Fibroblast of villous mesenchyme (primary cell): ENCODE measurements at places on chromosomes 16 and 17.

GRCh38 chr16:75455677-75456076 lies 8.8 kb downstream of the TMEM170A start:
- no peak for DNase-seq

DNA sequence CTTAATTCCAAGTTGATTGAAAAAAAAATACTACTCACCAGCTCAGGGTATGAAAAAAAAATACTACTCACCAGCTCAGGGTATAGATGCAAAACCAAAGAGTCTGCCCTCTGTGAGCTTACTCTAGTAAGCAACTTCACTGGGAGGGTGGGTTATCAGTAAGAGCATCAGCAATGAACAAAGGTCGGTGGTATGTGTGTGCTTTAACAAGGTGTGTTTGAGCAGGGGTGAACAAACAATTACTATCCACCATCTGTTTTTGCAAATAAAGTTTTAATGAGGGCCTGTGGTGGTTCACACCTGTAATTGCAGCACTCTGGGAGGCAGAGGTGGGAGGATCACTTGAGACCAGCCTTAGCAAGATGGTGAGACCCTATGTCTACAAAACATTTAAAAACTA lies 20.0 kb downstream of the NUFIP2 start:
- no peak for DNase-seq

- DNase-seq, result no peak
Measured at GRCh38 chr16:87696726-87697125, 69.1 kb downstream of the KLHDC4 start.

GRCh38 chr16:2597560-2597902 lies 59.7 kb downstream of the PDPK1 start:
- DNase-seq, result no peak

GRCh38 chr16:65070831-65071432 lies 50.9 kb downstream of the CDH11 start:
- peak; percentile 97 for DNase-seq

DNA sequence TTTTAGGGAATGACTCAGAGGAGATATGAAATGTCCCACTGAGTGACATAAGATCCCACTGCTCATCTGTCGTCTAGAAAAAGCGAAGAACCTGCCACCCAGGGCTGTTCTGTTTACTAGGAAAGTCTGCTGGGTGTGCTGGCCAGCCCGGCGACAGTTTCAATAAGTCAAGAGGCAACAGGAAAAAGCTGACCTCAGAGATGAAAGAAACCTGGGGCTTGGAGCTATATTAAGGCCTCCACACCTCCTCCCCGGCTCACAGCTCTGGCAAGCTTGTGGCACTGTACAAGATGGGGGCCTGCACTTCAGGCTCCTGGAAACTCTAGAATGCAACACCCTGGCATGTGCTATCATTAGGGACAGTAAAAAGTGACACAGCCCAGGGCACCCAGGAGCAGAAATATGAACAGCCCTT lies 10.6 kb downstream of the ZFHX3 start:
- no peak for DNase-seq

GRCh38 chr17:2064980-2065785 lies 10.3 kb downstream of the HIC1 start:
- DNase-seq, result peak; percentile 83

DNA sequence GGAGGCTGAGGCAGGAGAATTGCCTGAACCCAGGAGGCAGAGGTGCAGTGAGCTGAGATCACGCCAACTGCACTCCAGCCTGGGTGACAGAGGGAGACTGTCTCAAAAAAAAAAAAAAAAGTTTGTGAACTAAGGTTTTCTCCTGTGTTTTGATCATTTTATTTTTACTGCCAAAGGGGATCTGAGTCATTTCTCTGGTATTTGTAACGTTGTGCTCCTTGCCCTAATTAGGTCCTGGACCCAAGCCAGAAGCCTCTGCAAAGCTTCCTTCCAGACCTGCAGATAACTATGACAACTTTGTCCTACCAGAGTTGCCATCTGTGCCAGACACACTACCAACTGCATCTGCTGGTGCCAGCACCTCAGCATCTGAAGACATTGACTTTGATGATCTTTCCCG lies 32.1 kb downstream of the IST1 start:
- DNase-seq, result peak; percentile 87

DNA sequence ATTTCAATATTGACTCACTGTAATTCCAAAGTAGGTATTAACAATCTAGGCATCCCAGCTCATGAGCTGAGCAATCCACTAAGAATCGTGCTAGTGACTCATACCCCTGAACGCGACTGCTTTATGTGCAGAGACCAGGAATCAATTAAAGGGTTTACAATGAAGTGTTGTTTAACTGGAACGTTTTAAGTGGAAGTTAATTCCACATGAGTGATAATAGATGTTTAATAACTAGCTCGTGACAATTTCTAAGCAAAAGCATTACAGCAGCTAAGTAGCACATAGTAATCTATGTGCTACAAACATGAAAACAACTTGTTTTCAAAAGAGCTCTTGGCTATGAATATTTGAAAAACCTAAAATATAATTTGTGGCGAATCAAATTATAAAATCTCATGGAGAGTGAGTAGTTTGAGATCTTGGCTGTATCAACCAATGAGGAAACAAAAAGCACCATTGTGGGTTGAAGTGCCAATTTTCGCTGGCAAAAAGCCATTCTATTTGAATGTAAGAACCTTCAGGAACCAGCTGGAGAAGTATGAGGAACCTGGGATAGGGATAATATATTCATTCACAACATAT lies 9.4 kb downstream of the GJC1 start:
- DNase-seq, result peak; percentile 89

GRCh38 chr17:50219939-50220465 lies 18.6 kb upstream of the COL1A1 start:
- peak; percentile 88 for DNase-seq

GRCh38 chr17:41404024-41404671 lies 6.7 kb upstream of the KRT31 start:
- DNase-seq, result peak; percentile 86

GRCh38 chr17:80163336-80163735 lies 6.5 kb upstream of the CARD14 start:
- no peak for DNase-seq

GRCh38 chr16:56320811-56321558 lies 104.4 kb downstream of the AMFR start:
- DNase-seq, result no peak

GRCh38 chr16:12613992-12614661 lies 189.6 kb downstream of the CPPED1 start:
- no peak for DNase-seq

DNA sequence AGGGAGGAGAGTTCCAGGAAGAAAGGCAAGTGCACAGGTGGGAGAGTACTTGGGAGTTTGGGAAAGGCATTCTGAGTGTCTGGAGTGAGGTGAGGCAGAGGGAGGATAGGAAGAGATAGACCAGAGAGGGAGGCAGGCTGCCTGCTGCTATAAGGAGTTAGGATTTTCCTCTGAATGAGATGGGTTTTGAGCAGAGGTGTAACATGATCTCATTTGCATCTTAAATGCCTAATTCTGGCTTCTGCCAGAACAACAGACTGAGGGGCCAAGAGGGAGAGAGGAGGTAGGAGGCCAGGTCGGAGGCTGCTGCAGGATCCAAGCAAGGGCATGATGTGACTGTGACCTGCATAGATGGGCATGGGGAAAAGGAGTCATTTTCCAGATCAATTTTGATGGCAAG lies 31.5 kb upstream of the IRX6 start:
- no peak for DNase-seq

DNA sequence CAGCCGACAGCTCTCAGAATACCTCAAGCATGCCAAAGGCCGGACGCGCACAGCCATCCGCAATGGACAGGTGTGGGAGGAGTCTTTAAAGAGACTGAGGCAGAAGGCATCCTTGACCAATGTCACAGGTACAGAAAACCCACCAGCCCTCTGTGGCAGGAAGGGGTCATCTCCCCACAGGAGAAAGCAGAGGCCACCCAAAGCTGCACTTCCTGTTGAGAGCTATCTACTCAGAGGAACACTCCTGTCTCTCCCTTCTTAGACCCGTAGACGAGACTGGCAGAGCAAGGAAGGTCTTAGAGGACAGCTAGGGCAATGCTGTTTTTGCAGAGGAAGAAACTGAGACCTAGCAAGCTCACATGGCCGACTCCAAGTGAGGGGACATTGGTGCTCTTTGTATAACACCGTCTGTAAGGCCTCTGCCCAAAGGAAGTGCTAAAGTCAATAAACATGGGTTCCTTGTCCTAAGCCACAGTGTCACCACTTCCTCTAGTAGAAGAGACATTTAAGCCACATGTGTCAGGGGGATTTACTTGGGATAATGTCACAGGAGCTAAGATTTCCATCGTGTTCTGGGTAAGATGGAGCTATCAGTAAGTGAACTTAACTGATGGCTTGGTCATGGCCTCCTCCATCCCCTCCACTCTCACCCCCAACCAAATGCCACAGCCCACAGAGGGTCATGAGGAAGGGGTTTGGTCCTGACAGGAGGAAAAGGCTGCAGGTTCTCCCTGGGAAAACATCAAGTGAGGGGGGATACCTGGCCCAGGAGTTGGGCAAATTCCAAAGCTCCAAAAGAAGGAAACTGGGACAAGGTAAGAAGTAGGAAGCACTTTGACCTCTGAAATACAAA lies 9.4 kb downstream of the LPO start:
- DNase-seq, result no peak

- peak; percentile 84 for DNase-seq
Measured at GRCh38 chr17:18025945-18026776, 12.8 kb downstream of the ATPAF2 start.

DNA sequence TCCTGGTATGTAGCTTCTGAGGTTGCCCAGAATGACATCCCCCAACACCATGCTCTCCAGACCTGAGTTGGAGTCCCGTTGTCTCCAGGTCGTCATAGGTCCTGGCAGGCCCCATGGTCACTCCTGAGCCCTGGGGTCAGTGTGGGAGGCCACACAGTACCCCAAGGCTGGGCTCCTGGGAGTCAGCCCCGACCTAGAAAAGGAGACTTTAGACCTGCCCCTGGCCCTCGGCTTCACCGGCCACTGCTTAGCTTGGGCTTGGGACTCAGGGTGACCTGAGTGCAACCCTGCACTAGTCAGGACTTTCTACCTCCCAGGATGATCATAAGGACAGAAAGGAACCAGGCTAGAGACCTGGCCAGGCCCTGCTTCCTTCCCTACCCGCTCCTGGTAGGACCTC lies 65.8 kb downstream of the PRMT7 start:
- no peak for DNase-seq

- DNase-seq, result peak; percentile 71
Measured at GRCh38 chr16:89370081-89370511, 120.3 kb downstream of the ANKRD11 start.

DNA sequence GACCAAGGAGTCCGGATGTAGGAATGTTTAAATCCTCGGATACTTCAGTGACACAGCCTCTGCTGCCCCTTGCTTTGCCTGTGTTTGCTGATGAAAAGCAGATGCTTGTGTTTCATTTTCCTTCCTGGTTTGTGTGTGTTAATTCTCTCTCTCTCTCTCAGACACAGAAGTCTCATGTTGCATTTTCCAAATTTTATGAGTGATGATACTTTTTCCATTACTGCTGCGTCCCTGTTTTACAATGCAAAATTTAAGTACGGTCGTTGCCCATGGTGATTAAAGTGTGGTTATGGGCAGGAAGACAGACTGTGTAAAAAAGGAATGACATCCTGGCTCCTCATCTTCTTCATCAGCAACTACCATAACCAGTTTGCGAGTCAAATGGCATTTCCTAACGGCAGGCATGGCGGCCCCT lies 5.7 kb downstream of the RMI2 start:
- peak; percentile 96 for DNase-seq

- DNase-seq, result no peak
Measured at GRCh38 chr16:75004460-75004859, 5.6 kb downstream of the ZNRF1 start.

- no peak for DNase-seq
Measured at GRCh38 chr16:71995038-71995437, 5.2 kb downstream of the PKD1L3 start.

GRCh38 chr17:43728081-43728480 lies 30.5 kb downstream of the SOST start:
- DNase-seq, result no peak

- no peak for DNase-seq
Measured at GRCh38 chr16:12337871-12338655, 361.5 kb downstream of the SNX29 start.
